A549 treated with DMSO at 1 μM for 4 hours (cell line): ENCODE measurements at places on chromosomes 13 and 19. TPM values are rescaled to one million over a fixed set of nuclear protein-coding genes. Genes with fewer than 3 reads are reported as not detected.

Gene PCDH9
- 6.7 to 9.3 TPM (median 8.7 TPM) in 5 replicates for total RNA-seq

Gene SYDE1
- total RNA-seq: 13.7 to 16.3 TPM (median 14.5 TPM) in 5 replicates

Gene ZNF439
- not detected in 5 replicates for total RNA-seq

Gene KBTBD6
- 5.2 to 7.1 TPM (median 6.0 TPM) in 5 replicates for total RNA-seq

Gene KANK3
- total RNA-seq: 2.7 to 4.5 TPM (median 3.2 TPM) in 5 replicates

Gene PABPC3
- 0.16 to 0.20 TPM (median 0.19 TPM) in 5 replicates for total RNA-seq

Gene FGF14
- 0.03 TPM in 1 of 5 replicates, not detected in the others for total RNA-seq

Gene PTH2
- total RNA-seq: not detected in 5 replicates

Gene MTUS2
- total RNA-seq: 0.01 TPM in 2 of 5 replicates, not detected in the others

Gene ZNF763
- not detected in 5 replicates for total RNA-seq
